Thyroid gland (tissue), 4 donors: ENCODE measurements at places on chromosomes 2 and 18. TPM values are rescaled to one million over a fixed set of nuclear protein-coding genes. Genes with fewer than 3 reads are reported as not detected.
A peak's percentile ranks its signal among the peaks of the same experiment; 100 is the strongest.

DNA sequence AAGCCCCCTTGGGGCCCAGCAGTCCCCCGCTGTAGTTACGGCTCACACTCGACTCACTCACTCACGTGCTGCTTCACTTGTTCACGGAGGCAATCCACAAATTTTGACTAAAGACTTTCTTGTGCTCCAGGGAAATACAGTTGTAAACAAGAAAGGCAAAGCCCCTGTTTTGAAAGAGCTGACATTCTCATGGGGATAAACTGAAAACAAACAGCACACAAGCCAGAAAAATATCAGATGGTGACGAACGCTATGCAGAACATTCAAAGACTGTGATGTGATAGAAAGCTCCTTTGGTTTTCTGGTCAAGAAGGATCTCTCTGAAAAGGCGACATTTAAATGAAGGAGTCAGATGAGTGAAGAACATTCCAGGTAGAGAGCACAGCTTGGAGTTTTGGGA lies 385.3 kb upstream of the SMIM21 start:
- no peak overlapping the region for H3K27ac ChIP-seq
- H3K4me3 ChIP-seq = no peak overlapping the region
- no peaks in the 10 kb centered on the region for H3K4me1 ChIP-seq
- no peaks in the 10 kb centered on the region for H3K36me3 ChIP-seq

- H3K36me3 ChIP-seq = no peaks in the 10 kb centered on the region
- no peak for DNase-seq
- no peaks in the 10 kb centered on the region for H3K4me1 ChIP-seq
- H3K27me3 ChIP-seq = peaks cover 3% of the 10 kb centered on the region
- H3K4me3 ChIP-seq = no peak overlapping the region
Measured at GRCh38 chr18:37482433-37482832, 83.2 kb downstream of the CELF4 start.

DNA sequence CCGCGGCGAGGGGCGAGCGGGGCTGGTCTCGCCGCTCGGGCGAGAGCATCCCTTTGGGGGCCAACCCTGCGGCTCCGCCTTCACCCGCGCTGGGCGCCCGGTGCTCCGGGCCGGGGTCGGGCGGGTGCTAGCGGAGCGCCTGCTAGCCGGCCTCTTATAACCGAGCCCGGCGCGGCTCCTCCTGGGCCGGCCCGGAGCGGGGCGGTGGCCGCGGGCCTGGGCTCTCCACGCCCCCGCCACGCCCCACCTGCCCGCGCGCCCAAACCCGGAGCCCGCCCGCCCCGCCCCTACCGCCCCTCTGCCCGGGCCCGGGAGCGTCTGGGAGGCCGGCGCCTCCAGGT lies at the start of gene FOXI3:
FOXI3 (minus strand) TSS at position 129 of the 341 bp plus-strand sequence. CDS start 158 bp downstream, outside the sequence.
- no peak for DNase-seq
- peaks cover 34% of the 10 kb centered on the region for H3K27me3 ChIP-seq
- peak within 1 kb of the TSS; percentile 4 for H3K4me3 ChIP-seq
- no peaks in the 10 kb centered on the region for H3K36me3 ChIP-seq
- H3K27ac ChIP-seq = no peak within 1 kb of the TSS

GRCh38 chr2:28030600-28030999 lies 140.1 kb downstream of the BABAM2 start:
- no peak overlapping the region for H3K4me3 ChIP-seq
- H3K36me3 ChIP-seq = no peaks in the 10 kb centered on the region
- no peak overlapping the region for H3K27ac ChIP-seq
- H3K4me1 ChIP-seq = no peaks in the 10 kb centered on the region
- no peaks in the 10 kb centered on the region for H3K27me3 ChIP-seq
- DNase-seq = no peak

POTEF gene
- not detected for total RNA-seq

DNA sequence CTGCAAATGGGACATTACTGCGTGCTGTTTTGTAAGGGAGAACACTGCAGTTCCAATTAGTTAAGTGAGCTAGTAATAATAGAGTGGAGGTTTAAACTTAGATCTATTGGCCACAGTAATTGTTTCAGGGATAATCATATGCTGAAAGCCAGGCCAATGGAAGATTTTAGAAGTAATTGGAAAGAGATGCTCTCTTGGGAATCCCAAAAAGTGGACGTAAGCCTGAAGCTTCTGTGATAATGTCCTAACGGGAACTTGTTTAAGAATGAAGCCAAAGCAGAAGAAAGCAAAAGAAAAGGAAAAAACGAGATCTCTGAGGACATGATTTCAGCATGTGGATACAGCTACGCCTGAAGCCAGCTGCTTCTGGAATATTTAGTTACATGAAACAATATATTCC lies 594.6 kb downstream of the SLC4A3 start:
- no peak overlapping the region for H3K27ac ChIP-seq
- no peak for DNase-seq
- H3K4me1 ChIP-seq = no peaks in the 10 kb centered on the region
- H3K4me3 ChIP-seq = no peak overlapping the region
- H3K27me3 ChIP-seq = no peaks in the 10 kb centered on the region
- H3K36me3 ChIP-seq = no peaks in the 10 kb centered on the region

DNA sequence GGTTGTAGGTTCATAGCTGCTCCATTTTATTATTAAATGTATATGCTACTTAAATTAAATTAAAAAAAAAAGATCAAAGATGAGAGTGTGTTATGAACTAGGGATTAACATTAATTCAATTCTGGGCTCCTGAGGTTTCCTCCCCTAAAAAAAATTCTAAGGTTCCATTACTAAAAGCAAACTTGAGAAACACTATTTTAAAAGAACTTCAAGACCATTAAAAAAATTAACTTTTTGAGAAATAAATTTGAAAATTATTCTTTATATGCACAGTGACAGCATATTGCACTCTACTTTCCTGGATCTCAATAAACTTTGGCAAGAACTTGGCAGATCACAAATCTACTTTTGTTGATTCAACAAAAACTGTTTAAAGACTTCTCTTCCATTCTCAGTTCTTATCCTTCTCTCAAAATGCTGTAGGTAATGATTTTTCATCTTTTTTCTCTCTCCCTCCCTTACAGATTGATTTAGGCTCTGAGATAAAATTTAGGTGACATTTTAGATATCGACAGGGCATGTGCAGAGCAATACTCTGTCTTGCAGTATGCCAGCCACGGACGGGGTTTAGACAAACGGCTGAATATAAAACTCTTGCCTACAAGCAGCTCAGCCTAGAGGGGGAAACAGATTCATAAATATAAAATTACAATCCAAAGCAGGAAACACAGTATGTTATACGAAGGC lies 592 bp upstream of the MARS2 start:
- no peak for DNase-seq
- peak overlapping the region; percentile 72 for H3K27ac ChIP-seq
- H3K4me1 ChIP-seq = peaks cover 21% of the 10 kb centered on the region
- no peaks in the 10 kb centered on the region for H3K36me3 ChIP-seq
- peak overlapping the region; percentile 71 for H3K4me3 ChIP-seq
- no peaks in the 10 kb centered on the region for H3K27me3 ChIP-seq

STEAP3 gene
- total RNA-seq = 8.9 TPM

SOX11 gene
- not detected for total RNA-seq

CLEC4F gene
- not detected for total RNA-seq

NEMP2 gene
- 6.3 TPM for total RNA-seq

FMNL2 gene
- 60.9 TPM for total RNA-seq

GRCh38 chr2:105804266-105804665 lies 59.6 kb downstream of the NCK2 start:
- H3K27ac ChIP-seq = no peak overlapping the region
- no peaks in the 10 kb centered on the region for H3K27me3 ChIP-seq
- H3K4me3 ChIP-seq = no peak overlapping the region
- DNase-seq = no peak
- H3K36me3 ChIP-seq = no peaks in the 10 kb centered on the region

IL36B gene
- total RNA-seq = not detected

DNA sequence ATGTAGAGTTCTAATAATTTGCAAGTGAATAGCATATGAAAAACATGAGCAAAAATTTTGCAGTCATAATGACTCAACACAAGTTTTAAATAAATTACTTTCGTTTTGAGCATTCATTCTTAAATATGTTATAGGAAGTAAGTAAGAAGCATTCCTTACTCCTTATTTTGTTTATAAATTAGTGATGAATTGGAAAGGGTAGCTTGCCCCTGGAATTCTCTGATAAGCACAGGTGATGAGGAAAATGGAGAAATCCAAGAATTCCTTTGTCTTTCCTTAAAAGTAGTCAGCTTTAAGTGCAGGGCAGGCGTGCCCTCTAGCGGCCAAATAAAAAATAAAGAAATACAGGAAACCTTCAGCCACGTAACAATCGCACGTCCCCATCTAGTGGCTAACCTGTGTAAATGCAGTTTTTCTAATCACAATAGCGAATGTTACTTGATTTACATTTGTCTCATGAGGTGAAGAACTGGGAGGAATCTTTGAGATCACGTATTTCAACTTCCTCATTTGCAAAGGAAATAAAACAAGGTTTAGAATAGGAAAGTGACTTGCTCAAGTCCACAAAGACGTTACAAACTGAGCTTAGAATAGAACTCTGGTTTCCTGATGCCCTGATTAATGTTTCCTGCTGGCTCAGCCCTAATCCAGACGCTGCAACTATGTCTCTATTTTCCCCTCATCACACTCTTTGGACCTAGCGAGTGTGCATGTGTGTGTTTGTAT lies 47.2 kb upstream of the ZNG1B start:
- peak; percentile 58 for DNase-seq
- no peaks in the 10 kb centered on the region for H3K36me3 ChIP-seq
- no peaks in the 10 kb centered on the region for H3K4me1 ChIP-seq

DTNA gene
- total RNA-seq = 236 TPM

DPP4 gene
- 5.5 TPM for total RNA-seq

ARL5A gene
- total RNA-seq = 64.4 TPM

COLEC11 gene
- total RNA-seq = 2.8 TPM

GRCh38 chr18:1495387-1495786 lies 590.7 kb downstream of the ADCYAP1 start:
- DNase-seq = no peak
- no peaks in the 10 kb centered on the region for H3K36me3 ChIP-seq
- no peaks in the 10 kb centered on the region for H3K4me1 ChIP-seq
- no peak overlapping the region for H3K27ac ChIP-seq
- H3K27me3 ChIP-seq = no peaks in the 10 kb centered on the region

DNA sequence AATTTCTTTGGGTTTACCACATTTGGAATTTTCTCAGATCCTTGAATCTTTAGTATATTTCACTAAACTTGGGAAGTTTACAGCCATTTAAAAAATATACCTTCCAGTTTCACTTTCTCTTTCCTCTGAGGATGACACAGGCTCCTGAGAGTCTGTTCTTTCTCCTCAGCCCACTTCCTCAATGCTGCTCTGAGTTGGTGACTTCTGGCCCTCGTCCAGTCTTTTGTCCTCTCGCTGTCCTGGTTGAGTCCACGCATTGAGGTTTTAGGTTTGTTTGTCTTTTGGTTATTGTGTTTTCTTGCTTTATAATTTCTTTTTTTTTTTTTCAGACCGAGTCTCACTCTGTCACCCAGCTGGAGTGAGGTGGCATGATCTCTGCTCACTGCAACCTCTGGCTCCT lies 40.7 kb upstream of the GALR1 start:
- H3K4me1 ChIP-seq = peaks cover 40% of the 10 kb centered on the region
- H3K27ac ChIP-seq = peak overlapping the region; percentile 65
- no peaks in the 10 kb centered on the region for H3K36me3 ChIP-seq
- DNase-seq = peak; percentile 36
- no peak overlapping the region for H3K4me3 ChIP-seq

- no peak overlapping the region for H3K4me3 ChIP-seq
- no peak for DNase-seq
- no peaks in the 10 kb centered on the region for H3K27me3 ChIP-seq
Measured at GRCh38 chr2:688504-689076, 11.4 kb upstream of the TMEM18 start.

GRCh38 chr2:74392449-74392743 lies 12.3 kb upstream of the DCTN1 start:
- DNase-seq = no peak
- peaks cover 26% of the 10 kb centered on the region for H3K4me1 ChIP-seq
- H3K36me3 ChIP-seq = no peaks in the 10 kb centered on the region
- H3K27me3 ChIP-seq = no peaks in the 10 kb centered on the region
- no peak overlapping the region for H3K4me3 ChIP-seq
- H3K27ac ChIP-seq = no peak overlapping the region

DNA sequence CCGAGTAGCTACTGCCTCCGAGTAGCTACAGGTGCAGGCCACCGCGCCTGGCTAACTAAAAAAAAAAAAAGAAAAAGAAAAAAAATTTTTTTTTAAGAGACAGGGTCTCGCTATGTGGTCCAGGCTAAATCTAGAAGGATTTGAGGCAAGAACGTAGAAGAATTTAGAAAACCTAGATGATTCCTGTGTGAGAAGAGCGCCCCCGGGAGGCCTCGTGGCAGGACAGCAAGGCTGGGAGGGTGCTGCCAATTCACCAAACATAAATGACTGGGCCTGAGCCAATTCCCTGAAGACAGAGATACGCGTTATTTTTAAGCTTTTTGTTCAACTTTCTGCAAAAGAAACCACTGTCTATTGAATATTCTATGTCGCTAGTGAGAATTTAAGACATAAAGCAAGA lies 90.1 kb upstream of the TGFA start:
- H3K36me3 ChIP-seq = no peaks in the 10 kb centered on the region
- H3K27me3 ChIP-seq = no peaks in the 10 kb centered on the region
- no peak overlapping the region for H3K27ac ChIP-seq
- no peaks in the 10 kb centered on the region for H3K4me1 ChIP-seq

CAPN14 gene
- total RNA-seq = not detected

DNA sequence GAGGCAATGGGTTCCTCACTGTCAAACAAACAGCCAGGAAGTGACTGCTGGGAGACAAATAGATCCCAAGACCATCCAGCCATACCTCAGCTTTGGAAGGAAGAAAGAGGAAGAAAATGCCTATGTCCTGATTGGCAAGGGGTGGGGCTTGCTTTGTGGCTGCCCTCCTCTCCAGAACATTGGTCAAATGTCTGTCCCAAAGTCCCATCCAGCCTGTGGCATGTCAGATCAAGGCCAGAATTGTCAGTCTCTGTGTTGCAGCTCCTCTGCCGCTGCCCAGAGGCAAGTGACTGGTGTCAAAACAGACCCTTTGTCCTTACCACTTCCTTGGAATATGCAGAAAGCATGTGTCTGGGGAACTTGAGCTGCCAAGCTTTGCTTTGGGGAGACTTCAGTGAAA lies 63.0 kb upstream of the SMAD2 start:
- H3K27ac ChIP-seq = no peak overlapping the region
- no peaks in the 10 kb centered on the region for H3K36me3 ChIP-seq

GRCh38 chr18:23503963-23504344 lies 643 bp downstream of the RMC1 start:
- DNase-seq = no peak
- no peak overlapping the region for H3K27ac ChIP-seq
- peaks cover 18% of the 10 kb centered on the region for H3K4me1 ChIP-seq

- no peaks in the 10 kb centered on the region for H3K36me3 ChIP-seq
- H3K4me1 ChIP-seq = peaks cover 7% of the 10 kb centered on the region
- no peak overlapping the region for H3K4me3 ChIP-seq
- H3K27me3 ChIP-seq = no peaks in the 10 kb centered on the region
- no peak overlapping the region for H3K27ac ChIP-seq
- DNase-seq = no peak
Measured at GRCh38 chr2:197875763-197876162, 71.4 kb downstream of the PLCL1 start.

DNA sequence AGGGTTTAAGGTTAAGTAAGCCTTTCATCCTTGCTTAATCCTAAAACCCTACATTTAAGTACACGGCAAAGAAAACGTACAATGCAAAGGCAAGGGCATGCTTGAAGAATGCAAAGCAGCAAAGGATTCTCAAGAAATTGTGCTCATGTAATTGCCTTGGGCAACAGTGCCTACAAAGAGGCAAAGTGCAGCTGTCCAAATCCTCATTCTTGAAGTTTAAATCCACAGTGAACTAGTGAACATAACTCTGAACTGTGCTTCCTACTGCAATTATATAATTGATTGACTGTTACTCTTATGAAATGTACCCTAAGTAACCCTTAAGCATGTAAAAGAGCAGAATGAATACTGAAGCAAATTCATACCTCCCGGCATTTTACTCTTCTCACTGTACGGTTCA lies 85.4 kb downstream of the MAP3K20 start:
- H3K27ac ChIP-seq = no peak overlapping the region
- no peaks in the 10 kb centered on the region for H3K27me3 ChIP-seq
- H3K4me3 ChIP-seq = no peak overlapping the region

RAB17 gene
- total RNA-seq = 88.1 TPM
